ENCODE measurements at places on chromosomes 5 and 9.

DNA sequence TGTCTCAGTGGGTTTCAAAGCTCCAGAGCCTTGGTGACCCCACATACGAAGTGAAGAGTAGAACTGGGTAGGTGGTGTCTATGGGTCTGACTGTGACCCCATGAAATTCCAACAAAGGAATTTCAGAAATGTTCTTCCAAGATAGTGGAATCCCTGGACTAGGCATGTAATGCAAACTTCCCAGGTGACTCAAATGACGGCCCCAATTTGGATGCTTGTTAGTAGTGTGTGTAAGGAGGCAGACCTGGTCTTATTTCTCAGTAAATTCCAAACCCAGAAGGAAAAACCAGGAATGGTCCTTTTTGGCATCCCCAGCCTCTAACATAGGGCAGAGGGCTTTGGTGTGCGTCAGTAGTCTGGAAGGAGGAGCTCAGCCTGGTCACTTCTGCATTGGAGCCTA lies 43.6 kb upstream of the ABCA1 start:
- no peak for DNase-seq

DNA sequence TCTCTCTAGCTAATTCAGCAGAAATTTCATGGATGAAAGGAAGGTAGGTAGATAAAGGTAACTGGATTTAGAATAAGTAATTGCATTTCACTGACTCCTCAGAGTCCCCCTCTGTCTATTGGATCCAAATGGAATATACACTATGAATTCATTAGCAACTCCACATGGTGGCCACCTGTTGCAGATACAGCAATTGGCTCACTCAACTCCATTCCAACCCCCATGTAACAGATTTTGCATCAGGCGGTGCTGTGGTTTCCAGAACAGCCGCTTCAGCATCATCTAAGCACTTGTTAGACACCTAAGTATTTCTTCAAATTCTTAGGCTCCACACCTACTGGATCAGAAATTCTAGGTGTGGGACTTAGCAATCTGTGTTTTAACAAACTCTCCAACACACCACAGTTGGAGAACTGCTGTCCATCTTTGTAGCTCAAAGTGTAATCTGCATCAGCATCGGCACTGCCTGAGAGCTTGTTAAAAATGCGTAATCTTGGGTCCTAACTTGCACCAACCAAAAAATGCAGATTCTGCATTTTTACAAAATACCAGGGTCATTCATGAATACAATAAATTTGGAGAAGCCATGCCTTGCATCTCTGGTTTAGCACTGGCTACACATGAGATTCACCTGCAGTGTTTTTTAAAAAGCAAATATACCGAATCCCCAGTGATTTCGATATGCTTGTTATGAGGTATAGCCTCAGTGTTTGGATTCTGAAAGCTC lies 413.8 kb upstream of the CD180 start:
- DNase-seq: no peak

DNA sequence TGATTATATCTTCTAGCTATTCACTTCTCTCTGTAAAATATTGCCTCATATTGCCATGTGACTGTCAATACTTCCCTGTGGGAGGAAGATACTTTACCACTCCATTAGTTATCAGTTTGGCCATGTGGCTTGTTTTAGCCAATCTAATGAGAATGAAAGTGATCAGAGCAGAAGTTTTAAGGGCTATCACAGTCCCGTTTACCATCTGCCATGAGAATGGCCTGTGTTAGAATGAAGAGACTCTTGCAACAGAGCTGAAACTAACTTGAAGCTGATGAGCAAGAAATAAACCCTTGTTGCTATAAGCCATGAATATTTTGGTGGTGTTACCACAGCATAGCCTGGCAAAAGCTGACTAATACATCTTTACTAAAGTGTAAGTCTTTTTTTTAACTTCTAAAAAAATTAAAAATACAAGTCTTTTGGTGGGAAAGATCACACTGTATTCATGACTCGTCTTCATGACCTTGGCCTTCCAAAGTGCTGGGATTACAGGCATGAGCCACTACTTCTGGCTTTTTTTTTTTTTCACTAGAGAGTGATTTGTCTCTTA lies 68.0 kb upstream of the CTNNA1 start:
- DNase-seq: no peak

DNA sequence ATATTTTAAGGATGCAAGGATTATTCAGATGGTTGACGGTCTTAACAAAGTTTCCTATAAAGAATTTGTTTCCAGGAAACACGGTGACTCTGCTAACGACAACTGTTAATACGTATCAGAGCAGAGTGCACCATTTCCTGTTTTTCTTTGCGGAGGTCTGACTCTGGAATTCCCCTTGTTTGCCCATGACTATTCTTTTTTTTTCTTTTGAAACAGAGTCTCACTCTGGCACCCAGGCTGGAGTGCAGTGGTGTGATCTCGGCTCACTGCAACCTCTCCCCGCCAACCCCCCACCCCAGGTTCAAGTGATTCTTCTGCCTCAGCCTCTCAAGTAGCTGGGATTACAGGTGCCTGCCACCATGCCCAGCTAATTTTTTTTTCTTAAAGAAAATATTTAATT lies 115.9 kb downstream of the CDC42SE2 start:
- DNase-seq: peak; percentile 73

DNA sequence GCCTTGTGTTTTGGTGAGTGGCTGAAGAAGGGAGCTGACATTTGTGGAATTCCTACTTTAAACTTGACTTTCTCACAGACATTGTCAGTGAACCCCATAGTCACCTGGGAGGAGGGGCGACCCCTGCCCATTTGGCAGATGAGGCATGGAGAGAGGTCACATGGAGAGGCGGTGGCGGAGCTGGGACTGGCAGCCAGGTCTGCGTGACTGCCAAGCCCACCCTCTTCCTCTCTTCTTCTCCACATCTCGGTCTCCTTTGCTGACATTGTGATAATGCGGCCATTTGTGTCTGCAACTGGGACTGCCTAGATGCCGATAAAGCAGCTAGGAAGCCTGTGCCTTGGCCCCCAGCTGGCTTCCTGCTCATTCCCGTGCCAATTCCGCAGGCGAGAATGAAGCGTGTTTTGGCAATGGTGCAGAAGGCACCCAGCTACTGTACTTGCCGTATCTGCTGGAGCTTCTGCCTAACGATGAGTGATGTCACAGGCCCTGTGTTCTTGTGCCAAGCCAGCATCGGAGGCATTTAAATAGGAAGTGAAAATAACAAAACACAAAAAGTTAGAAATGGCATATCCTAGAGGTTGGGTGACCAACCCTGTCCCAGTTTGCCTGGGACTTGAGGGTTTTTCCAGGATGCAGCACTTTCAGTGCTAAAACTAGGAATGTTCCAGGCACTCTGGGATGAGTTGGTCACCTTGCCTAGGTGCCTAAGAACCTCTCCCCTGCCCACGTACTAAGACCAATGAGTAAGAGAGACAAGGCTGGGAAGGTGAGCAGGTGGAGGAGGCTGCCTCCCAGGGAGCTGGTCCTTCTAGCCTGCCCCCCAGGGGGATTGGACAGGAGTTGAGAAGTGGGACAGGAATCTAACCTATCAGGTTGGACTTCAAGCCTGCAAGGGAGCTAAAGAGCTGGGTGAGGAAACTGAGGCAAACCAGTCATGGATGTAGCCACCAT lies 23.6 kb downstream of the OLFML2A start:
- no peak for DNase-seq

- DNase-seq: no peak
Observed at GRCh38 chr5:1733369-1733768, 66.3 kb downstream of the MRPL36 start.
